Effector memory CD4-positive, alpha-beta T cell (primary cell): ENCODE measurements at places on chromosomes 7 and 10.

- peak; percentile 33 for DNase-seq
Measured at GRCh38 chr10:7687228-7687907, 15.7 kb upstream of the ITIH2 start.

DNA sequence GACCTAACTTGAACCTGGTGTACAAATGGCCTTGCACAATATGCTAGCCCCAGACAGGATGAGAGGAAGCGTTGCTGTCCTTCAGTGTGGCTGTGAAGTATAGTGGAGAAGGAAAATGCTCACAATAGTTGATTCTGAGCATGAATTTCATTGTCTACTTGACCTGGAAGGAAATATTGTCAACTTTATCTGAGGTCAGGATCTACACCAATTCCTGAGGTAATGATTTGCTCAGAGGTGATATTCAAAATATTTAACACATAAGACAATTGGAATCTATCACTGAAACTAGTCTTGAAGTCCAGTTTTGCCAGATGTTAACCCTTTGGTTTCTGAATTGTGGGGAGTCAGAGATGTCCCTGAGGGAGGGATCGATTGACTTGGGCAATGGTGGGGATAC lies 20.9 kb upstream of the ICA1 start:
- DNase-seq, result no peak

GRCh38 chr7:103912891-103913605 lies 76.4 kb downstream of the RELN start:
- DNase-seq, result no peak

GRCh38 chr7:115558161-115558560 lies 472.4 kb downstream of the TFEC start:
- DNase-seq, result no peak

- no peak for DNase-seq
Measured at GRCh38 chr7:17830206-17830605, 110.1 kb downstream of the SNX13 start.

- no peak for DNase-seq
Measured at GRCh38 chr10:47230482-47230881, 69.5 kb upstream of the GDF10 start.

- no peak for DNase-seq
Measured at GRCh38 chr10:113897693-113898618, 43.5 kb downstream of the NHLRC2 start.

DNA sequence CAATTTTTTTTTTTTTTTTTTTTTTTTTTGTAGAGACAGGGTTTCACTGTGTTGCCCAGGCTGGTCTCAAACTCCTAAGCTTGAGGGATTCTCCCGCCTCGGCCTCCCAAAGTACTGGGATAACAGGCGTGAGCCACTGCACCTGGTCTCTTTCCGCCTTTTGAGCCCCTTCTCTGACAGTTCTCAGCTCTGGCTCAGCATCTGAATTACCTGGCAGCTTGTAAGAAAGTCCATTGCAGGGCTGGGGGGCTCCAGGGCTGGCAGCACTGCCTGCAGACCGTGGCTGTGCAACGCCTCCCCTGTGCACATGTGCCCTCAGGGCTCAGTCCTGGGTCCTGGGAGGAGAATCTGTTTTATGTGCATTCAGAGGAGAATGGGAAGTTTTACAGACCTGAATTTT lies 37.6 kb downstream of the VWA2 start:
- DNase-seq, result no peak

- no peak for DNase-seq
Measured at GRCh38 chr10:2083591-2083990, 346.3 kb upstream of the ADARB2 start.

DNA sequence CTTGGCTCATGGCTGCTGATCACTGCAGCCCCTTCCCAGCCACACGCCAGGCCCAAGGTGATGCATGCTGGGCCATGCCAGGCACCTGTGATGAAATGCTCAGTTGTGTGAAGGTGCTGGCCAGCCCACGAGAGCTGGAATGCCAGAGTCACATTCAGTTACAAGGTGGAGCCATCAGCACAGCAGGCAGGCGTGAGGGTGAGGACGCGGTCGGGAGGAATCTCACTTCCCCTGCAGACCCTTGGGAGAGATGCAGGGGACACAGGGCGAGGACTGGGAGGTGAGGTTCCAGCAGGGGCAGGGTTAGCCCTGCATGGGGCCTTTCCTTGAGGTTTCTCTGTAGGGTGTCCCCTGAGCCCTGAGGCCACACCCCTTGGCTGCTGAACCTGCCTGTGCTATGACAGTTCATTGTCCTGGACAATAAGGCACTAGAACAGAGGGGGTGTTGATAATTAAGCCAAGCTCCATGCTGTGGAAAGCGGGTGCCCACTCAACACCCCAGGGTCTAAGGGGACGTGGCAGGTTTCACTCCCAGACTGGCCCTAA lies 82.4 kb downstream of the ADARB2 start:
- no peak for DNase-seq

GRCh38 chr7:28121496-28121895 lies 59.1 kb downstream of the JAZF1 start:
- no peak for DNase-seq

GRCh38 chr7:102046373-102047117 lies 229.1 kb downstream of the CUX1 start:
- no peak for DNase-seq

DNA sequence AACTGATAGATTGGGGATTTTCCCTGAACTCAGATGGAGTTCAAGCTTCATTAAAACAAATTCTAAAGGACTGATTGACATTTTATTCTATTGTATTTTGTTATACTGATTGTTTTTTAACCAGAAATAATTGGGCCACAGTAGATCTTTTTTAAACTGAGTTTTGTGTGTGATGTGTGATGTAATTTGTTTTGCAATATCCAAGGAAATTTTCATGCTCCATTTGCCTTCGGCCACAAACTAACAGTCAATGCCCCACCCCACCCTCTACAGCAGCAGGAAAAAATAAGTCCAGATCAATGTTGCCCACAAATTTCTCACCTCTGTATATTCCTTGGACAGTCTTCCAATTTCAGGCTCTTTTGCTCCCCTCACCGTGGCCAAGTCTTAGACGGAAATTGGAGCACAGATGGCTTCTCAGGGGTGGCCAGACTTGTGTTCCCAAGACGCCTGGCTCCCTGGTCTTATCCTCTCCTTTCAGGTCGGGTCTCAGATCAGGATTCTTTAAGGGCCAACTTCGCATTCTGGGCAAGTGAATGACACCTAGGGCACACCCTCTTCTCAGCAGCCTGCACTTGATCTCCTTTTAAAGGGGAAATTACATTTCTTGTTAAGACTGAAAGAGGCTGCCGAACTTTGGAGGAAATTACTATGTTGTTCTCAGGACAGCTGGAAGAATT lies at the start of gene SVOPL:
Gene SVOPL (minus strand): TSS at position 506 of the 680 bp plus-strand sequence. CDS start 22,317 bp downstream, outside the sequence.
- no peak for DNase-seq

GRCh38 chr7:50962281-50962883 lies 179.7 kb upstream of the GRB10 start:
- no peak for DNase-seq

DNA sequence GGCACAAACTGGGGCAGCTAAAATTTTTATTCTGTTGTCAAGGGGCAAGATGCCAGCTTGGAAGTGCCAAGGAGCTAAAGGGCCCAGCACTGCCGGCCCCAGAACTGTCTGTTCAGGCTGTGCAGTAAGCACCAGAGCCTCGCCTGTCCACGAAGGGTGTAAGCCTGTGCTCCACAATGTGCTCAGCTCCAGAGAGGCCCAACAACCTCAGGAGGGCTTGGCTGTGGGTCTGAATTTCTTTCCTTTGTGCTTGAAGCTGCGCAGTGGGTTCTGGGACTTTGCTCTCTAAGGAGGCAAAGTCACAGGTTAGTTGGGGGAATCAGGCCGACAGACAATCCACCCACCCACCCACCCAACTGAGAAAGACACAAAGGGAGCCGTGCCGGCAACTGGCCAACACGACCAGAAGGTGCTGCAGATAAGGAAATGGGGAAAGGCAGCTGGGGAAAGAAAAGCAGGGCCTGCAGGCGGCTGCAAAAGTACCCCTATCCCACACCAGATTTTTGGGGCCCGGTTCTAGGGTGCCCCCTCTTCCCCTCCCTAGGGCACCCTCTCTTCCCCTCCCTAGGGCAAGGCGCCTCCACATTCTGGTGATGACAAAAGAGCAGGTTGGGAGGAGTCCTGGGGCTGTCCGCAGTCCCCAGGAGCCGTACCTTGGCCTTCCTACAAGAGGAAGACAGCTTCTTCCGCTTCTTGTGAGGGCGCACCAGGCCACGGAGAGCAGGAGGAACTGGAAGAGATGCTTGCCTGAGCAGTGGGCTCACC lies 7.7 kb downstream of the DDX56 start:
- no peak for DNase-seq

DNA sequence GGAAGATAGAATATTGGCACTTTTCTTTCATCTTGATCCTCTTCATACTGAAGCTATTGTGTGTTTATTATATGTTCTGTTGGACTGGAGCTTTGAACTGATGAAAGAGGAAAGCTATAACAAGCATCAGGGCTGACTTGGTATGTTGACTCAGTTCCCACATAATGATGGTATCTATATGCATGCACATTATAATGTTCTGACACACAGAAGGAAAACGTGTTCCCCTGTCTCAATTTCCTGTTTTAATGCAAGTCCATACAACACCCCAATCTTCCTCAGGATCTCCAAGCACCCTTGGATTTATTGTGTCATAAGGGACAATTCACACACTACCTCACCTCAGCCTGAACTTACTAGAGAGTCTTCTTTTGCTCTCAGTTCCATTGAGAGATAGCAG lies 8.3 kb upstream of the WASL start:
- no peak for DNase-seq

- no peak for DNase-seq
Measured at GRCh38 chr10:92420546-92421275, 129.7 kb downstream of the MARCHF5 start.

- DNase-seq, result no peak
Measured at GRCh38 chr7:26500749-26501352, 209.2 kb downstream of the SNX10 start.

DNA sequence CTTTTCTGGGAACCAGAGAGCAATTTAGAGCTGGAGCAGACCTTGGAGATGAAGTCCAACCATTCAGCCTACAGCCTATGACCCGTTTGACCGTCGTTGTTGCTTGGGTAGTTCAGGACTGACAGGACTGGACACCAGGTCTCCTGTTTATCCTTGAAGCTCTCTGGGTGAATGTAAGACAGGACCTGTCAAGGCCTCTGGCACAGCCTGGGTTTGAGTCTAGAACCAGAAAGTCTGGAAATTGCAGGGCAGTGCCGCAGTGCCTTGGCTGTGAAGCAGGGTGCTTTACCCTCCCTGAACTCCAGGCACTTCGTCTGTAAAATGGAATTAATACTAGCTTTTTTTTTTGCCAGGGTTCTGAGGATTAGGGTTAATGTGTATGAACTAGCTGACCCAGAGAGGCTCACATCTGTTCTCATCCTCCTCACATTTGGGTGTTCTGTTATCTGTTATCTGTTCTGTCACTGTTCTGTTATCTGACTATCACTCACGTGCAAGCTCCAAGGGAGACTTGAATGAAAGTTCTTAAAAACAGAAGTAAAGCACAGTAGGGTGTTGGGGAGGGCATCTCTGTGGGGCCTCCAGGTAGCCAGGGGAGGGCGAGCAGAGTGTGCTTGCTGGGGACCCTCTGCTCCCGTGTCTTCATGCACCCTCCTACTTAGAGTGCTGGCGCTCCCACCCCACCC lies 9.9 kb downstream of the BLVRA start:
- DNase-seq, result no peak

- DNase-seq, result no peak
Measured at GRCh38 chr10:35453855-35454532, 117.7 kb downstream of the CCNY start.

DNA sequence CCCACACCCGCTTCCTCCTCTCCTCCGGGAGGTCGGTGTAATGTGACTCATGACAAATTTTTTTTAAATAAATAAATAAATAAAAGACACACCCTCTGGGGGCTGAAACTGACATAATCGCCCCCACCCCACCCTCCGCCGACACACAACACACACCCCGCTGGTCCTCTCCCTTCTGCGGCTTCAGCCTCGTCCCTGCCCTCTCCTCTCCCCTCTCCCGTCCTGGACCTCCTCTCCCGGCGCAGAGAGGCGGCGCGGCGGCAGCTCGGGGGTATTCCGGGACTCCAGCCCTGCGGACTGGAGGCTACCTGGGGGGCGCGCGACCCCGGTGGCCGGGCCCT lies 686 bp downstream of the ABI1 start:
- DNase-seq, result peak; percentile 50

DNA sequence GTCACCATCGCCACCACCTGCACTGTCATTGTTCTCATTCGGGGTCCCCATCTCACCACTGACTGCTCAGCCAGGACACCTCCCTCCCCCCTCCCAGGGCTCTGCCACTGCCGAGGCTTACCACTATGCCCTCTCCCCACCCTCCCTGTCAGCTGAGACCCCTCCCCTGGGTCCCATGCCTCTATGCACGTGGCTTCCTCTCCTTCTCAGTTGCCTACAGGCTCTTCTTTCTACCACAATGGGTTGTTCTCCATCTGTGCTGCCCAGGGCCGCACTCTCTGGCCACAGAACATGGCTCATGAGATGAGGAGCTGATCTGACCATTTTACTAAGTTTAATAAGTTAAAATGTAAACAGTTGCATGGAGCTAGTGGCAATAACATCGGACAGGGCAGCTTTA lies 16.1 kb upstream of the EN2 start:
- DNase-seq, result no peak

GRCh38 chr7:96495751-96496216 lies 173.9 kb upstream of the SLC25A13 start:
- DNase-seq, result no peak

- DNase-seq, result no peak
Measured at GRCh38 chr10:32148864-32149251, 92.6 kb upstream of the KIF5B start.

DNA sequence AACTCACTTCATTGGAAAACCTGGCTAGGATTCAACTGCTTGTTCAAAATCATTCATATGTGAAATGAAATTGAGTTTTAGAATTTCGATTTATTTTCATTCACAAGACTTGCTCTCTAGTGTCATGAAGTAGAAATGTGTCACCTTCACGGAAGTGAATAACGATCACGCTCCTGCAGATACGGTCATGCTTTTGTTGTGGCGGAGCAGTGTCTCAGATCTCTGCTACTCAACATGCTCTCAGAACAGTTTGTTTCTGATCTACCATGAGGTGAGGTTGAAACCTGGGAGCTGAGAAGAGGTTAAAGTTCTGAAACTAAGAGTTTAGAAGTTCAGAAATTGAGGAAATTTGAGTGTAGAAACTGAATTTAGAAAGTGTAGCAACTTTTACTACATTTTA lies 13.8 kb upstream of the PITRM1 start:
- peak; percentile 5 for DNase-seq

DNA sequence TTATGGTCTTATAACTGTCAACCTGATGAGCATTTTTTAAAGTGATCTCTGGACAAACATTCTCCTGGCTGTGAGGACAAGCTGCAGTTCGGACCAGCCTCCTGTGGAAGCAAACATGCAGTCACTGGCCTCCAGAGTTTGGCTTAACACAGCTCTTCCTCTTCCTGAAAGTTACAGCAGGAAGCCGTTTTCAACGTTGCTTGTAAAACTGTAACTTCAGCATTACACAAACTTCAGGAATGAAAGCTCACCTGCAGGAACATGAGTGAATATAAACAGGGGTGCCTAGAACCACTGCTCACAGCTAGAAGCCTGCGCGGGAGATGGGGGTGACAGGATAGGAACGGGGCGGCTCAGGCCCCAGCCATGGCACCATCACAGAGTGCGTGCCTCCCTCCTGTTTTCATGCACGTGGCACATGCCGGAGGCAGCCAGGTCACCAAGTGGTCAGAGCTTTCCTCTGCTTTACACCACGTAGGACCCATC lies 292.9 kb upstream of the PITRM1 start:
- DNase-seq, result no peak

- no peak for DNase-seq
Measured at GRCh38 chr7:1700086-1700485, 30.0 kb downstream of the ELFN1 start.

- DNase-seq, result no peak
Measured at GRCh38 chr7:132511921-132512320, 64.3 kb downstream of the PLXNA4 start.
